Heart right ventricle (tissue), 16 donors: ENCODE measurements at places on chromosomes 3 and 15.
A peak's percentile ranks its signal among the peaks of the same experiment; 100 is the strongest.

DNA sequence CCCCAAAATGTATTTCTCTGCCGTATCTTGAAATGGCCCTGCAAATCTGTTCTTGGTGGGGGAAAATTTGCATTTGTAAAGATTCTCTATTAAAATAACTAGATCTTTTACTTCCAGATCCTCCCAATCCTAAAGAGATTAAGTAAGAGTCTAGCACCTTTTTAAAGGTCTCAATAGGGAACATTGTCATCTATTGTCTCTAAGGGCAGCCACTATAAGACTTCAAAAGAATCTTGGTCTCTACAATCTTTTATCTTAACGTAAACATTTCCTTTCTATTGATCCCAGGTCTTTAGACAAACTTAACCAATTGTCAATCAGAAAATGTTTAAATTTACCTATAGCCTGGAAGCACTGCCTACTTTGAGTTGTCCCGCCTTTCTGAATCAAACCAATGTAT lies 1313.3 kb downstream of the ROBO2 start:
- DNase-seq, result no peak

- DNase-seq, result no peak
Measured at GRCh38 chr15:70854666-70854976, 664 bp upstream of the LARP6 start.

DNA sequence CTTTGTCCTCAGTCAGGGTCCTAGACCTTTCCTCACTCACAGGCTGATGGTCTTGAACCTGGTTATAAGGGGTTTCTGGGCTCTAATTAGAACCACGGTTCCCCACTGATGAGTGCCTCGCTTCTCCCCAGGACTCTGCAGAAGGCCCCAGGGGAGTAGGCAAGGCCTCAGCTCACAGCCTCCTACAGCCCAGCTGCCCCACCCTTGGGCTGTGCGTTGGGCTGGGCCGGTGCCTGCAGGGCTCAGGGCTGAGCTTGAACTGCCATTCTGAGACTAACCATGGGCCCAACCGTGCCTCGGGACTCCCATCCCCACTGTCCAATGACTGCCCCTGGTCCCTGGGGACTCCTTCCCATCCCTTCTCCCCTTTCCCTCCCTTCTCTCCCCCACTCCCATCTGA lies 25.6 kb downstream of the CLEC3B start:
- no peak for DNase-seq

GRCh38 chr3:24704496-24704895 lies 209.8 kb upstream of the THRB start:
- DNase-seq, result no peak

GRCh38 chr15:90074023-90074422 lies 28.2 kb downstream of the IDH2 start:
- DNase-seq, result no peak

DNA sequence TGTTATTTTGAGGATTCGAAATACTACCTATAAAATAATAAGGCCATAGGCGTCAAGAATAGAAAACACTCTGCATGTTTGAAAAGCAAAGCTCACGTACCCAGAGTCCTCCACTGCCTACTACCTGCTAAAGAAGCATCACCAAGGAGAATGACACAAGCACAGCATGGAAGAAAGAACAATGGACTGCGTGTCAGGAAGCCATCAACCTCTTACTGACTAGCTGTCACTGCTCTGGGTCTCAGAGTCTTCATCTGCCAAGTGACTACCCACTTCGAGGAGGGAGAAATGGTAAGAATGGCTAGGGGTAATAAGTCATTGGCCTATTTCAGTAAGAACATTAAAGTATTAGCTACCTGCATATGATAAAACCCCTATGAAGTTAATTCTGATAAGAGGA lies 49.4 kb downstream of the CLASP2 start:
- no peak for DNase-seq

DNA sequence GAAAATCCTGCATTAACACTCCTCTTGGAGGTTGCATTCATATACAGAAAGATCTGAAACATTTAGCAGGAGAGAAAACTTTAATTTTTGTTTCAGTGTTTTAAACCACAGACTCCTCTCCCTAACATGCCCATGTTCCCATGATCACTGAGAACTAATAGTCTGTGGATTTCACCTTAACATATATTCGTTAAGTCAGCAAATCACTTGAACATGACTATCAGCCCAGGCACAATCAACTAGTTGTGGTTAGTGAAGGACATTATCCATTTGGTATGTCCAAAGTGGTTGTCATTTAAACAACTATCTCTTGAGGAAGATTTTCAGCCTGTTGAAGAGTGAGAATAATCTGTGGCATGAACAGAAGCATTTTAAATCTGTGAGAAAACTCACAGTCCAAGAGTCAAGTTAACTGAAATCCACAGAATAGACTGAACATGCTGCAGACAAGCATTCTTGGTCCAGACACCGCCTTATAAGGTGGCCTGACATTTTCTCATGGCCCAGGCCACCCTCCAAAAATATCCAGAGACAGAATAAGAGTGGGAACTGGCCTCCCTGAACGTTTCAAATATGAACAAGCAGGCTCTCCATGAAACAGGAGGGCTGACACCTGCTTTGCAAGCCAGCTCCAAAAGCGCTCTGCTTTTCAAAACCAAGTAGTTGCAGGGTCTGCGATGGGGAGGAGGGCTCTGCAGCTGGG lies 39.9 kb upstream of the ADCY5 start:
- no peak for DNase-seq

GRCh38 chr3:53818221-53819162 lies 27.7 kb downstream of the CHDH start:
- no peak for DNase-seq

- DNase-seq, result no peak
Measured at GRCh38 chr3:172803489-172803888, 53.0 kb downstream of the ECT2 start.

DNA sequence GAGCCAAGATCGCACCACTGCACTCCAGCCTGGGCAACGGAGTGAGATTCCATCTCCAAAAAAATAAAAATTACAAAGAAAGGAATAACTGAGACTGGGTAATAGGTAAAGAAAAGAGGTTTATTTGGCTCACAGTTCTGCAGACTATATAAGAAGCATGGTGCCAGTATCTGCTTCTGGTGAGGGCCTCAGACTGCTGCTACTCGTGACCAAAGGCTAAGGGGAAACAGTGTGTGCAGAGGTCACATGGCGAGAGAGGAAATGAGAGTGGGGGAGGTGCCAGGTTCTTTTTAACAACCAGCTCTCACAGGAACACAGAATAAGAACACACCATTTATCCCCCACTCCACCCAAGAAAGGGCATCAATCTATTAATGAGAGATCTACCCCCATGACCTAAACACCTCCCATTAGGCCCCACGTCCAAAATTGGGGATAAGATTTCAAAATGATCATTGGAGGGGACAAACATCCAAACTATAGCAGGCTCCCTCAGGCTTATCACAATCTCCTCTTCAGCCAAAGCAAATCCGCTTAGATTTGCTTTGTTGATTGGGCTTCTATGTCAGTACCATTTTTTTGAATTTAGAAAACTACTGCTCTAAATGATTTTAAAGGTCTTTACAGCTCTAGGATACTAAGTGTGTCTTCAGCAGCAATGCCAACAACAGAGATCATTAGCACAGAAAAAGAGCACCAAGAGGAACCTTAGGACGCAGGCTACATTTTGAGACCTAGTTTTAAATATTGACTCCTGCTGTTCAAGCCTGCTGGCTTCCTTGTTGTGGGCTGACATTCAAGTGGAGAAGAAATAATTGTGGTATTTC lies 84.2 kb upstream of the TBL1XR1 start:
- DNase-seq, result no peak

DNA sequence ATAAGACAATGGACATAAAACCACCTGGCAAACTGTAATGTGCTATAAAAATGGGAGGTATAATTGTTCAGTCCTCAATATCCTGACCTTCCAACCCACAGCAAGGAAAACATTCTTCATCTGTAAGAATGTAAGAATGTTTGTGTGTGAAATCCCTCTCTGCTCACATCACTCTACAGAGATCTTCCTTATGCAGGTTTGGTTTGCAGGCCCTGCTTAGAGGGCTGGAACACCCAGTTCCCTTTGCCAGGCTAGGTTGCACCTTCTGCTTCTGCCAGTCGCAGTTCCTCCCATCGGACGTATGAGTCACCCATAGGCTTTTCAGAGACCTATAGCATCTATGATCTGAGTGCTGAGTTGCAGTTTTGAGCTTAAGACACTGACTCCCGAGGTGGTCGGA lies 24.1 kb upstream of the MINAR1 start:
- DNase-seq, result no peak

GRCh38 chr3:119794971-119795612 lies 13.2 kb downstream of the NR1I2 start:
- no peak for DNase-seq

DNA sequence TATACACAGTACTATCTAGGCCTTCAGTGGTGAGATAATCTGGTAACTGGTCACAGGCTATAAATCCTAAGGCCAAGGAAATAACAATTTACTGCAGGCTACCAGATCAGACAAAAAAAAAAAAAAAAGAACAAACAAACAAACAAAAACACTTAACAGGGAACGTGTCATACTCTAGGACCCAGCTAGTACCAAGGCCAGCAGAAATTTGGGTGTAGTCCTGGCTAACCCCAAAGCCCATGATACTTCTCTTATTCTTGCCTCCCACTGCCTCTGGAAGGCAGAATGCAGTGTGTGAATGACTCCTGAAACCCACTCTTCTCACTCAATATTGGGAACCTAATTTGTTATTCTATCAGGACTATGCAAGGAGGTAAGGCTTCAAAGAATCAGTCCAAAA lies 53.7 kb upstream of the ST3GAL6 start:
- no peak for DNase-seq

DNA sequence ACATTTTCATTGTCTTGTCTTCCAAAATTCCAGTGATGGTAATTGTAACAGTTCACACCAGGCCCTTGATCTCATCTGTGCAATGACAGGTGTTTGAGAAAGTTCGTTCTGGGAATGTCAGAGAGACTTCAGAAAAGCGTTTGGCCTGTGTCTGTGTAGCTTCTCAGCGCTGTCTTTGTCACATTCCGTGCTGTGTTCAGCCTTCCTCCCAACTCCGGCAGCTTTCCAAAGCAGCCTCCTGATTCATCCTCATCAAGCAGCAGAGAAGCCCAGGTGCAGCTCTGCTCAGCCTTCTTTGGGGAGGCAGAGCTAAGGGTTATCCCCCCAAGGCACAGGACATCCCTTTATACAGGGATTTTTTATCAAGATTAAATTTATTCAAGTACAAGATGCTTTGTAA lies 494.0 kb upstream of the SUCLG2 start:
- no peak for DNase-seq

DNA sequence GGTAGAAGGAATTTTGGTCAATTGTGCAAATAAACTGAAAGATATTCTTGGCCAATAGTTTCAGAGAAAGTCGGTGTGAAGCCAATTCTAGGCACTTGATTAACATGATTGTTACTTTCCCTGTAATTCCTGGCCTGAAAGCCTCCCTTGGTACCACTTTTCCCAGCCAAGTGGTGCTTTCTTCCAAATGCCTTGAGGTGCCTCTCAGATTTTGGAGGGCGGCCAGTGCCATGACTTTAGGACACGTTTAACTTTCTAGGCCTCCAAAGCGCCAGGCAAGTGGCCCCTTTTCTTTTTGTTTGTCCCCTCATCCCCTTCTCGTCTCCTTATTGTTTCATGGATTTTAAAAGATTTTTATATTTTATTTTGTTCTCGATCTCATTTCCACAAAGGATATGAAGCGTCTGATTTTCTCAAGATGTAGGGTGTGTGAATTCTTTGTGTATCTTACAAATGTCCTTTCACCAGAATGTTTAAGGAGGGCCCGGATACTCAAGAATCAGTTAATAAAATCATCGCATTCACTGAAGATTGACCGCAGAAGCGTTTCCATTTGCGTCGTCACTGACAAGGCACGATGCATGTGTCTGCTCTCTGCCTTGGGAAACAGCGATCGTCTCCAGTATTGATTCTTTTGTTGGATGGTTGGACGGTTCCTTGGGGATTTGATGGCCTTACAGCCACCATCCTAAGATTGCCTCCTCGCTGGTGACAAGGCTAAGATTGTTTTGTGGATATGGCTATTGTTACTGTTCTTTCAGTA lies 87.8 kb downstream of the ASB7 start:
- DNase-seq, result no peak

DNA sequence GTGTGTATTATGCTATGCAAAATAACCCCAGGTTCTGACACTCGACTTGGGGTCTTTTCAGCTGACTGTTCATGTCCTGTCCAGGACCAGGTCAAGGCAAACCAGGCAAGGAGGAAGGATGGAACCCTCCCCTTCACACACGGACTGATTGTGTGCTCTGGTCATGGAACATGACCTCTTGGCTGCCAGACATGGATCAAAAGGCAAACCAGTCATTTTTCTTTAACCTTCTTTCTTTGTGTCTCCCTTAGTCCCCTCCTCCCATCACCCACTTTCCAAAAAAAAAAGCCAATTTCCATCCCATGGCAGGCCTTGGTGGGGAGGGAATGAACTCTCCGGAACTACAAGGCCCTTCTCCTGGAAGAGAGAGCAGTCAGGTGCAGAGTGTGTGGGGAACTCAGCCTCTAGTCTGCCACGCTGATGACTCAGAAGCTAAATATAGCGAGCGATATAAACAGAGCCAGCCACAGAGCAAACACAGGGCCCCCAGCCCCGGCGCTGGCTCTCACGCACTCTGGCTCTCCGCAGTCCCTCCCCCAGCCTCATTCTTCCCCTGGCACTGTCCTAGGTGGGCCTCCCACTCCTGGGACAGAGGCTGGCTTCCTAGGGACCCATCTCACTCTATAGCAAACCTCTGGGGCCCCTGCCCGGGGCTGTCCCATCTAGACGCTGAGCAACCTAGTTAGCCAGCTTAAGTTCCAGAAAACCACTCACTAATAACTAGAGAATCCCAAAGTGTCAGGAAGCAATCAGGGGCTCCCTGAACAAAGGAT lies 10.0 kb downstream of the BMF start:
- DNase-seq, result peak; percentile 53

GRCh38 chr3:84096188-84096587 lies 862.6 kb upstream of the CADM2 start:
- DNase-seq, result no peak

- no peak for DNase-seq
Measured at GRCh38 chr3:94167346-94167745, 104.5 kb downstream of the NSUN3 start.

GRCh38 chr15:55742498-55742926 lies 440 bp downstream of the PRTG start:
- DNase-seq, result peak; percentile 34

- no peak for DNase-seq
Measured at GRCh38 chr3:106092792-106093191, 224.0 kb upstream of the CBLB start.

GRCh38 chr3:50340448-50341329 lies at the start of gene RASSF1:
RASSF1 (minus strand) TSS chr3:50340836; CDS start chr3:50340805, 31 bp downstream.
- peak; percentile 79 for DNase-seq

DNA sequence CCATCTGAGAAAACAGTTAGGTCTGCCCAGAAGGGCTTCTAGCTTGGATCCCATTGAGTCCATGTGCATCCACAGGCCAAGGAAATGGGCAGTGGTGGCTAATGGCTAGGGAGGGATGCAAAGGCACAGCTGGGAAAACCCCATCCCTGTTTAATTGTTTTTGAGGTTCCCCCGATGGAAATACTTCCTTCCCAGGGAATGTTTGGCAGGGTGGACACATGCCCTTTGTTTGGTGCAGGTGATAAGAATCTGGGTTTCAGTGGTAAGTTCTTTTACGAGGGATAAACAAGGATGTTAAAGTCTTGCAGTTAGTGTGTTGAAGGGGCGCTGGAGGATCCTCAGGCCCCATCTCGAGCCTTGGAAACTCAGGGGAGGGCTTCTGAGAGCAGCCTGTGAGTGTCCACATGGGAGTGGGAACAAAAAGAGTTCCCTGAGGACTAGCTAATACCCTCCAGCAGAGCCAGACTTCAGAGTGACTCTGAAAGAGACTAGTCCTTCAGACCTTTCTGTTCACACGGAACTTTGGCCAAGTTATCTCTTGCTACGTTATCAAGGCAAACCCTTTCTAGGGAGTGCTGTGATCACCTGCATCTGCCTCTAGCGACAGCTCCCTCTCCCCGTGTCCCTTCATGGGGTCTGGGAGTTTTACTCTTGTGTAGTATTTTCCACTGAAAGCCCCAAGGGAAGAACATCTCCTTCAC lies 17.4 kb downstream of the PTPRG start:
- no peak for DNase-seq
